ENCODE measurements at places on chromosomes 7 and 10. TPM values are rescaled to one million over a fixed set of nuclear protein-coding genes. Genes with fewer than 3 reads are reported as not detected.

JAKMIP3 gene
- total RNA-seq, result 1.7 TPM

GRCh38 chr7:34900891-34901513 is 136.3 kb downstream of the DPY19L1 start:
- peaks cover 5% of the 10 kb centered on the region for H3K27me3 ChIP-seq
- peaks cover 4% of the 10 kb centered on the region for H3K4me1 ChIP-seq
- DNase-seq, result peak; percentile 42
- H3K27ac ChIP-seq, result peak overlapping the region; percentile 24

GRCh38 chr7:155509725-155510551 is 36.4 kb downstream of the CNPY1 start:
- H3K4me3 ChIP-seq, result peak overlapping the region; percentile 34
- no peaks in the 10 kb centered on the region for H3K36me3 ChIP-seq
- H3K27ac ChIP-seq, result no peak overlapping the region
- H3K4me1 ChIP-seq, result peaks cover 11% of the 10 kb centered on the region

- H3K36me3 ChIP-seq, result no peaks in the 10 kb centered on the region
- H3K4me1 ChIP-seq, result peaks cover 5% of the 10 kb centered on the region
- DNase-seq, result no peak
- no peaks in the 10 kb centered on the region for H3K27me3 ChIP-seq
Observed at GRCh38 chr7:55483046-55483445, 89.3 kb downstream of the VOPP1 start.
